ENCODE measurements at places on chromosomes 5 and 9. TPM values are rescaled to one million over a fixed set of nuclear protein-coding genes. Genes with fewer than 3 reads are reported as not detected.

DNA sequence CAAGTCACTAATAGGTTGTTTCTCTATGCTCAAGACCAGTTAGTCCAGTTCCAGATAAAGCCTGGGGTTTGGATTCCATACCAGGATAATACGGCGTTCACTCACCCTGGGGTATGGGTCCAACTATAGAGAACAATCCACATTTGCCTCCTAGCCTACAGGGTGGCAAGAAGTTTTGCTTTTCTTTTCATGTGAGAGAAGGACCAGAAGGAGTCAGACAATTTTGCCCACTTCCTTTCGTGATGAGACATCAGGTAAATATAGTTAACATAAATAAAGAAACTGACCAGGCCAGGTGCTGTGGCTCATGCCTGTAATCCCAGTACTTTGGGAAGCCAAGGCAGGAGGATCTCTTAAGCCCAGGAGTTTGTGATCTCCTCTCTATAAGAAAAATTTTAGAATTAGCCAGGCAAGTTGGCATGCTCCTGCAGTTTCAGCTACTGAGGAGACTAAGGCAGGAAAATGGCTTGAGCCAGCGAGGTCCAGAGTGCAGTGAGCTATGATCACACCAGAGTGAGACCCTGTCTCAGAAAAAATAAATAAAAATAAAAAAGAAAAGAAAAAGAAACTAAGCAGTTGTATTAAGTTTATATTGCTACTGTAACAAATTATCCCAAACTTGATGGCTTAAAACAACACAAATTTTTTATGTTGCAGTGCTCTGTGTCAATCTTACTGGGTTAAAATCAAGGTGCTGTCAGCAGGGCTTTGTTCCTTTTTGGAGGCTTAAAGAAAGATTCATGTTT lies 7.5 kb upstream of the REEP5 start:
- DNase-seq: no peak

The SLC34A1 gene
- 200 TPM for polyA plus RNA-seq

The CARD9 gene
- 1.8 TPM for polyA plus RNA-seq

DNA sequence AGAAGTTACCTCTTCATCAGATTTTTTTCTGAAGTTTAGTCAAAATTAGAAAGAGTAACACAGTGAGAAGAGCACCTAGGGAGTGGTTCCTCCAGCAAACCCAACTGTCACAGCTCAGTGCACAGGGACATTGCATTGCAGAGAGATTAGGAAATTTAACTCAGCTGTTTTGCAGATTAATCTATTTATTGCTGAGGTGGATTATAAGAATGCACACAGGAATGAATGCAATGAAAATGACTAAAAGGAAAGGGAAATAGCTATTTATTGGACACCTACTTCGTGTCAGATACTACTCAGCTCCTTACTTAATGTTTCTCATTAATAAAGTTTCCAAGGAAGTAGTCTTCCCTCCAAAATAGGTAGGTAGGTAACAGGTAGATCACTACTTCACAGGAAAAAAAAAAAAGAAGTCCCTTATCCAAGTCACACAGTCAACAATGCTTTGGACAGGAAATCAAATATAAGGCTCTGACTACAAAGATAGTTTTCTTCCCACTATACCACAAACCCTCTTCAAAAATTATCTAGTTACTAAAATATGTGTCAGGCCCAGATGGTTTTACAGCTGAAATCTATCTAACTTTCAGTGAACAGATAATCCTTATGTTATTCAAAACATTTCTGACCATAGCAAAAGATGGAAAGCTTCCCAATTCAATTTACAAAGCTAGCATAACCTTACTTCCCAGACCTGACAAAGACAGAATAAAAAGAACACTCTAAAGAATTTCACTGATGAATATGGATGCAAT lies 442.2 kb upstream of the MPDZ start:
- no peak for DNase-seq

GRCh38 chr5:19802686-19803085 lies 185.3 kb downstream of the CDH18 start:
- no peak for DNase-seq

- DNase-seq: no peak
Measured at GRCh38 chr5:138441221-138441620, 2.4 kb downstream of the REEP2 start.
